ENCODE measurements at places on chromosomes 4 and X. TPM values are rescaled to one million over a fixed set of nuclear protein-coding genes. Genes with fewer than 3 reads are reported as not detected.

GRCh38 chrX:13015536-13016236, 28.7 kb downstream of the FAM9C start:
- no peak for DNase-seq

DNA sequence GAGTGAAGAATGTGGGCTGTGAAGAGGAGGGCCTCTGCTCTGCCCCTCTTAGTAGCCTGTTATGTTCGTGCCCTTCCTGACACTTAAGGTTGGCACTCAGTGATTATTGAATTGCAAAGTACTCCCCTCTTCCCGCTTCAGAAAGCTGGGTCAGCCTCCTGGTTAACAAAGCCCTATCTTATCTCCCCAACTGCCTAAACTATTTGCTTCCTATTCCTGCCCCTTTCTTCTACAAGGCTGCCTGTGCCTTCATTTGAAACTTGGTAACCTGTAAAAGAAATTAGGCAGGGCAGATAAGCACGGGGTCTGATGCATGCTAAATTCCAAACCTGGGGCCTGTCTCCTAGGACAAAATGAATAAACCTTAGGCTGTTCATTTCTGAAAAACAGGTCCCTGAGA, 23.1 kb upstream of the TMEM150C start:
- DNase-seq, result no peak

DNA sequence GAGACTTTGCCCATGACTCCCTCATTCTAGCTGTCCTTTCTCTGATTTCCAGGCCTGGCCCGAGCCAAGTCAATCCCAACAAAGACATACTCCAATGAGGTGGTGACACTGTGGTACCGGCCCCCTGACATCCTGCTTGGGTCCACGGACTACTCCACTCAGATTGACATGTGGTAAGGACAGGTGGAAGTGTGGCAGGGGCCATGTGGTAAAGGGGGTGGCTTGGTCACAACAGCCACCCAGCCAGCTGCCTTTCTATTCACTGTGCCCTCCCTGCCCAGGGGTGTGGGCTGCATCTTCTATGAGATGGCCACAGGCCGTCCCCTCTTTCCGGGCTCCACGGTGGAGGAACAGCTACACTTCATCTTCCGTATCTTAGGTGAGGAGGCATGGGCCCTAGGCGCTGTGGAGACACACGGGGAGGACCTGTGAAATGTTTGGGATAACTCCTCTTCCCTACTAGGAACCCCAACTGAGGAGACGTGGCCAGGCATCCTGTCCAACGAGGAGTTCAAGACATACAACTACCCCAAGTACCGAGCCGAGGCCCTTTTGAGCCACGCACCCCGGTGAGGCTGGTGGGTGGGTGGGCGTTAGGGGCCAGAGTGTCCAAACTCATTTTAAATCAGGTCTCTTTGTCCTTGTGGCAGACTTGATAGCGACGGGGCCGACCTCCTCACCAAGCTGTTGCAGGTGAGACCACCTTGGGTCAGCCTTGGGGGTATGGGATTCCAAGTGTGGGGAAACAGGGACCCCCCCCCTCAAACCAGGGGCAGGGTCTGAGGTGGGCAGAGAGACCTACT, 6.1 kb upstream of the USP11 start:
- no peak for DNase-seq

Gene PITX2
- total RNA-seq, result not detected

Gene USP17L30
- not detected for total RNA-seq

All from upper lobe of right lung (tissue), 1 donor.